Activated CD4-positive, alpha-beta T cell treated with anti-CD3 and anti-CD28 coated beads, Interleukin-2, amount 10 ng/mL, durations not matched to agents 24 days and 14 days (primary cell): ENCODE measurements at places on chromosomes 1 and 21. TPM values are rescaled to one million over a fixed set of nuclear protein-coding genes. Genes with fewer than 3 reads are reported as not detected.
A peak's percentile ranks its signal among the peaks of the same experiment; 100 is the strongest.

DNA sequence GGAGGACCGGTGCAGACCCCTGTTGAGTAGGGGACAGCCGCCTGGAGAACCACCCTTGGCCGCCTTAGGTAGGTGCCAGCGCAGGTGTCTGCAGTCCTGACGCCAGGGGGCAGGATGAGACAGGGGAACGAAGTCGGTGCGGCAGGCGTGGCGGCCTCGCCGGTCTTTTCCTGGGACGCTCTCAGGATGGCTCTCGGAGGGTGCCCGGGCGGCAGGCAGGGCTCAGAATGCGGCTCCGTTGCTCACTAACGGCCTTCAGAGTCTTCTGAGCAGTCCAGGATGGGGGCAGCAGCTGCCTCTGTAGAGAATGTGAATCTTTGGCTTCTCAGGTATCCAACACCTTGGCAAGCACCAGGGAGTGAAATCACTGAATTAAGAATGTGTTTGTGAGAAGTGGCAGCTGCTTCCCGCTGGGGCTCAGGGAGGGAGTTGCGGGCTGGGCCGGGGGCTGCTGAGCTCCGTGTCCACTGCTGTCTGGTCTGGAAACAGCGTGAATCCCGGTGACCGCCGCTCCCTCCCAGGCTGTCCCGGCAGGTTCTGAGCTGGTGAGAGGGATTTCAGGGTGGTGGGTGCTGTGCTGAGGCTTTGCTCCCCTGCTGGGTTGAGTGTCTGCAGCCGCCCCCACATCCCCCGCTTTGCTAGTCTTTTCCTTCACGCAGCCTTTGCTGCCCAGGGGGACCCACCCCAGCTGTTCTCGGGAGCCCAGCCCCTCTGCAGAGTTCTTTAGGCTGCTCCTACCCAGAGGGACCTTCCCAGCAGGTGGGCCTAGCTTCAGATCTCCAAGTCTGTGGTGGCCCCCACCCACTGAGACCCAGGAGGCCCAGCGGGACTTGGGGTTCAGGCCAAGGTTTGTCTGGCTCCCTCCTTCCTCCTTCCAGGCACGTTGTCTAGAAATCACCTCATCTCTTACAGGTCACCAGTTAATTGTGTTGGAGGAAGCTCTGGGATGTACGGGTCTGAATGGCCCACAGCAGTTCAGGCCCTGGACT is 11.1 kb upstream of the C1orf174 start:
- peak; percentile 92 for DNase-seq

GRCh38 chr1:166272851-166273250 is 106.0 kb upstream of the FAM78B start:
- DNase-seq = no peak

The LAD1 gene
- not detected in 2 replicates for total RNA-seq

DNA sequence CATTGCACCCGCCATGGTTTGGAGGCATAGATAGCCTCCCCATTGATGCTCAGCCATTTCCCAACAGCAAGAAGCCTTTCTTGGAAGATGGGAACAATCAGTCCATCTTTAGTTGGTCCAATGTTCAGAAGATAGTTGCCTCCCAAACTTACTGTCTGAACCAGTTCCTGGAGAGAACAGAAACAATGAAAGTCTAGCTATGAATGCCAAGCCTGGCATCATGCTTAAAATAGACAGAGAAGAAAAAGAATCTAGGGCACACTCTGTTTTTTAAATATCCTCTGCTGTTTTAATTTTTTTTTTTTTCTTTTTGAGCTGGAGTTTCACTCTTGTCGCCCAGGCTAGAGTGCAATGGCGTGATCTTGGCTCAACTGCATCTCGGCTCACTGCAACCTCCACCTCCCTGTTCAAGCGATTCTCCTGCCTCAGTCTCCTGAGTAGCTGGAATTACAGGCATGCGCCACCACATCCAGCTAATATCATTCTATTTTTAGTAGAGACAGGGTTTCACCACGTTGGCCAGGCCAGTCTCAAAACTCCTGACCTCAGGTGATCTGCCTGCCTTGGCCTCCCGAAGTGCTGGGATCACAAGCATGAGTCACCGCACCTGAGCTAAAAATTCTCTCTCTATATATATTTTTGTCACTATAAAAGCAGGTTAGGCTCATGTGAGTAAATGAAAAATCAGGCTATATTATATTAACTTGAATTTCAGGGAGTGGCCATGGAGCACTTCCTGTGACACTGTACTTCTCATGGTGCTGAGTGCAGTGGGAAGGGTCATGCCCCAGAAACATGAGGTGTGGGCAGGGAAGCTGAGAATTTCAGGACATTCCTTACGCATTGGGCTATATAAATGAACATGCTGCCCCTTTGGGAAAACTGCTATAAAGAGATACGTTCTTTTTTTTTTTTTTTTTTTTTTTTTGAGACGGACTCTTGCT is 19.1 kb downstream of the FUCA1 start:
- DNase-seq = no peak
